SJSA1 (cell line): ENCODE measurements at places on chromosomes 1 and 21. TPM values are rescaled to one million over a fixed set of nuclear protein-coding genes. Genes with fewer than 3 reads are reported as not detected.
A peak's percentile ranks its signal among the peaks of the same experiment; 100 is the strongest.

- H3K4me1 ChIP-seq, result no peaks in the 10 kb centered on the region
- no peak overlapping the region for H3K4me3 ChIP-seq
- no peaks in the 10 kb centered on the region for H3K27me3 ChIP-seq
- peaks cover 51% of the 10 kb centered on the region for H3K36me3 ChIP-seq
Observed at GRCh38 chr1:3636531-3636930, 11.7 kb downstream of the TPRG1L start.

GRCh38 chr1:150808121-150808520 is at the start of gene CTSK:
Gene CTSK, minus strand, starts transcription at chr1:150808260. Its CDS starts 1,455 bp downstream, at chr1:150806805.
- H3K4me3 ChIP-seq, result peak within 1 kb of the TSS; percentile 24
- no peak within 1 kb of the TSS for H3K27ac ChIP-seq
- peak; percentile 22 for DNase-seq

GRCh38 chr1:20058531-20058930 is 11.5 kb upstream of the PLA2G5 start:
- no peak overlapping the region for H3K4me3 ChIP-seq
- no peak overlapping the region for H3K27ac ChIP-seq
- no peaks in the 10 kb centered on the region for H3K4me1 ChIP-seq
- peaks cover 4% of the 10 kb centered on the region; the same call in 1 of the 2 replicates for H3K27me3 ChIP-seq
- H3K36me3 ChIP-seq, result no peaks in the 10 kb centered on the region

OR10K2 gene
- not detected in 2 replicates for total RNA-seq

- H3K36me3 ChIP-seq, result no peaks in the 10 kb centered on the region
- H3K27ac ChIP-seq, result no peak overlapping the region
- H3K27me3 ChIP-seq, result 0 out of 2 replicates have a peak, but pooled peaks cover 5% of the 10 kb centered on the region
- no peak for DNase-seq
Observed at GRCh38 chr1:181551249-181551648, 67.9 kb downstream of the CACNA1E start.
